Daoy (cell line): ENCODE measurements at places on chromosomes 3 and 15. TPM values are rescaled to one million over a fixed set of nuclear protein-coding genes. Genes with fewer than 3 reads are reported as not detected.

The TMEM62 gene
- 10.1 and 18.6 TPM in 2 replicates for total RNA-seq

The ALDH1A2 gene
- total RNA-seq: not detected in 2 replicates

The SEMA6D gene
- total RNA-seq: 0.12 and 0.40 TPM in 2 replicates

The ITGB5 gene
- 129 and 170 TPM in 2 replicates for total RNA-seq

The EFHB gene
- total RNA-seq: 0.65 TPM in 1 of 2 replicates, not detected in the other

The TMC3 gene
- total RNA-seq: not detected in 2 replicates

The TGM4 gene
- total RNA-seq: 0.17 and 0.51 TPM in 2 replicates
